Daoy (cell line): ENCODE measurements at places on chromosomes 4 and X. TPM values are rescaled to one million over a fixed set of nuclear protein-coding genes. Genes with fewer than 3 reads are reported as not detected.

Gene HOPX
- total RNA-seq = not detected in 2 replicates

Gene COL4A6
- total RNA-seq = 1.5 and 2.9 TPM in 2 replicates

Gene FGF5
- total RNA-seq = 0.23 and 0.42 TPM in 2 replicates

DNA sequence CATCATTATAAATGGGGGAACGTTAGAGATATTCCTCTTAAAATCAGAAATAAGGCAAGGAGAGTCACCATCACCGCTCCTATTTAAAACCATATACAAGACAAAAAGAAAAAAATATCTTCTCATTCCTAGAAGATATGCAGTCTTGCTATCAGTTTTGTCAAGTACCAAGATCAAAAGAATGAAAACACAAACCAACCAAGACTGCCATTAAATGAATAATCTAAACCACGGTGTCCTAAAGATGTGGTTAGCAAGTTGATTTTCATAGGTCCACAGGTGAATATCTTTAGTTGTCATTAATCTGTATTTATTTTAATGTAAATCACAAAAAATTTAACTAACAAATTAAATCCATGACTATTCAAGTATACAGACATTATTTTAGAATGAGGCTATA, 39.3 kb downstream of the SCFD2 start:
- DNase-seq = no peak

DNA sequence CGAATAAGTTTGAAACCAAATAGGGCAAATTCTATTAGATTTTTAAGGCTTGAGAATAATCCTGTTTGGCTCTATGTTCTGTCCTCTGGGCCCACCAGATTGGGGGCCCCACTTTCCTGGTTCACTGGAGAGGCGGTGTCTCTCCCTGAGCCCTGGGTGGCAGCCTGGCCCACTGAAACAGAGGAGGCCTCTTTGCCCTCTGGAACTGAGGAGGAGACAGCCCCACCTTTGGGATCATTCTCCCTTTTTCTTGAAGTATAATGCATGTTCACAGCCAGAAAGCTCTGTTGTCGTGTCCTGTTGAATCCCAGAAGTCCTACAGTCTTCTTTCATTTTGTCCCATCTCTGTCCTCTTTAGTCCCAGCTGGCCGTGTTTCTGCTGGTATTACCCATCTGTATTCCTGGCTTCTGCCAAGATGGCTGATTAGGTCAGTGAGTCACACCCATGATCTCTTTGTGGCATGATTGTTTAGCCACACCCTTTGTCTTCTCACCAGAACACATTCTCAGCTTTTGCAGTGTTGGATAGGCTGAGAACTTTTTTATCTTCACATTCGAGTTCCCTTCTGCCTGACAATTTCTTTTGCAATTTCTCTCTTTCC, 8.1 kb upstream of the TBC1D25 start:
- DNase-seq = peak; percentile 76

Gene F8A1
- total RNA-seq = 4.4 and 4.7 TPM in 2 replicates

- DNase-seq = no peak
Observed at GRCh38 chr4:3655963-3656362, 110.2 kb upstream of the ADRA2C start.

DNA sequence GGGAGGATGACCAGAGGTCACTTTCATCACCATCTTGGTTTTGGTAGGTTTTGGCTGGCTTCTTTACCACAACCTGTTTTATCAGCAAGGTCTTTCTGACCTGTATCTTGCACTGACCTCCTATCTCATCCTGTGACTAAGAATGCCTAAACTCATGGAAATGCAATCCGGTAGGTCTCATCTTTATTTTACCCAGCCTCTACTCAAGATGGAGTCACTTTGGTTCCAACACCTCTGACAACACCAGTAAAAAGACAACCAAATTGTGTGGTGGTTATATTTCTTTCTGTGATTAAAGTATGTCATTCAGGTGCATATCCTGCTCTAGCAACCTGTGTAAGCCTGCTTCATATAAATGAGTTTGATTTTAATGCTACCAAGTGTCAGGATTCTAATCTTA, 636.7 kb downstream of the PCDH7 start:
- no peak for DNase-seq

Gene TADA2B
- total RNA-seq = 7.3 and 9.6 TPM in 2 replicates

DNA sequence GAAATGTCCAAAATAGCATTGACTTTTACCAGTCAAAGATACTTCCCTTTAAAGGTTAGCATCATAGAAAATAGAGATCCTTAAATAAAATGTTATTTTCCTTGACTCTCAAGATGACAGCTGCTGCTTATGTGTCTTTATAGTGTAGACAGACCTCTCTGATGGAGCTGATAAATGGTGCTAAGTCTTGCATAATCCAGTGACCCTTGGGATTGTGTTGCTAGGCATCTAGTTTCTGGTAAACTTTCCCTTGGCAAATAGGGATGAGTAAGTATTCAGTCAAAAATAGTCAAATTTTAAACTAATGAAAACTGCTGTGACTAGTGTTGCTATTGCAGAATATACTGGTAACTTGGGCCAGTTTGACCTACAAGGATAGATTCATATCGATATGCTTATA, 53.6 kb downstream of the MBNL3 start:
- no peak for DNase-seq

- DNase-seq = no peak
Observed at GRCh38 chrX:40148385-40149285, 50.9 kb upstream of the BCOR start.

Gene NLGN4X
- 0.11 TPM in 1 of 2 replicates, not detected in the other for total RNA-seq

- DNase-seq = no peak
Observed at GRCh38 chr4:7361280-7361895, 73.3 kb downstream of the PSAPL1 start.

DNA sequence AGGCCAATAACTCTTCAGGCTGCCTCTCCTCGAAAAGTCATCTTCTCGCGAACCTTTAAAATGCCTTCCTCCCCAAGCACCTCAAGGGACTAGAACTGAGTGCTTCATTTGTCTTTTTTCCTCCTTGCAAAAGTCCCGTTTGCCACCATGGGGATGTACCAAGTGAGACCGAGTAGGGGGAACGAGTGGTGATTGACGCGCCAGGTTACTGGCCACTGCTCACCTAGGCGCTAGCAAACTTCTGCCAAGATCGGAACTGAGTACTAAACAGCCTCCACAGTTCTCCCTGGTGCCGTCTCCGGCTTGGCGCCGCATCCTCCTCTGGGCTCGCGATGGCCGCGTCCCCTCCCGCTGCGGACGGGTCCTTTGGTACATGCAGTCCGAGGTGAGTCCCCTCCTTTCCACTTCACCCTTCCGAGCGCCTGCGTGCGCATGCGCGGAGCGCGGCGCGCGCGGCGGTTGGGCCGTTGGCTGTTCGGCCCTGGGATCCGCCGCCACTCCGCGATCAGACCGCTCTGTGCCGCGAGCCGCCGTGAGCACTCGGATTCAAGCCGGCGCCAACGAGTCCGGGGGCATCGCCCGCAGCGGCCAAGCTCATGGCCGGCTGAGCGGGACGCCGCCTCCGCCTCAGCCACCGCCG, at the start of gene CDK16:
Gene CDK16 (plus strand): TSS at position 402 of the 640 bp plus-strand sequence. CDS start 4,877 bp downstream, outside the sequence.
- peak; percentile 81 for DNase-seq

DNA sequence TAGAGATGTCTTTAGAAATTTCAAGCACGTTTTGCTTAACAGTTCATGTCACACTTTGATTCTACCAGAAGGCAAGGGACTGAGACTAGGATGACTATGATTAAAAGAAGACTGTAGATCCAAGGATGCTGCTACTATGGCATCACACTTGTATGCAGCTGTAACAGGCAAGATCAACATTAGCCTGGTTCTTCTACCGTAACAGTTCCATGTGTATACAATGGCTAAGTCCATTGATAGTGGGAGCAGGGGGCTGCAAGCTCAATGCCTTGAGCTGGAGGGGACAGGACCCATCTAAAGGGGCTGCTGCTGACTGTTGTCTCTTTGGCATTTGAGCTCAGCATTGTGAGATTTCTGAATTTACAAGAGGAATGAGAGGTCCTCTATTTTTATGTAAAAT, 212.0 kb downstream of the APBB2 start:
- no peak for DNase-seq

GRCh38 chrX:137926090-137926489, 360.2 kb downstream of the ZIC3 start:
- DNase-seq = peak; percentile 9

GRCh38 chrX:131778269-131779218, 234.7 kb downstream of the OR13H1 start:
- no peak for DNase-seq

DNA sequence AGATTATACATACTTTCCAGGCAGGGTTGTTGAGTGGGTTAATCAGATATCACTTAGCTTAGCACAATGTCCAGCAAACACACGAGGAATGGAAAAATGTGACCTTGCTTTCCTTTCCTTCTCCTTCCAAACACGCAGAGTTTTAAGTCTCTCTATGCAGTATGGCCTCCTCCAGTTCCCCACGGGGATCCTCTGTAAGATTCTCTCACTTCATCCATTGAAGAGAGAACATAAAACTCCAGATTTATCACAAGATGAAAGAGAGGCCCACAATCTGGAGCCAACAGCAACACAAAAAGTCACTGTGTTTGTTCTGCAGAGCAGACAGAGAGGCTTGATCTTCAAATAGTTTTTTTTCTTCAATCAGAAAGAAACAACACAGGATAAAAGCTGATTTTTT, 336.8 kb upstream of the CLNK start:
- DNase-seq = no peak

DNA sequence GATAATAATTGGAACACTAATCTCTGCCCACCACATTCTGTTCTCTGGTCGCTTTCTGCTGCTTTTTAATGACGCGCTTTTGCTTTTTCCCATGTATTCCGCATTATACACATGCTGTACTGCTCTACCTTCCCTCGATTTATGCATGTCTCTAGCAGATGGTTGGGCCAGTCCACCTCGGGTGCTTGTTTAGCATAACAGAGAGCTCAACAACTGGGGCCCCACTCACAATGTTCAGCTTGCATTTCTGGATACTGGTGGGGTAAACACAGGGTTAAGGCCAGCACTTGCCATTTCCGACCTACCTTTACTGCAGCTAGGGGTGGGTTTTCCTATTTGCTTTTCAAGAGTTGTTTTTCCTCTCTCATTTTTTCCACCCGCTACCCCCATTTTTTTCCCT, 255.8 kb downstream of the SOX3 start:
- no peak for DNase-seq

- no peak for DNase-seq
Observed at GRCh38 chrX:154030715-154031305, 11.1 kb upstream of the IRAK1 start.

Gene C4orf54
- total RNA-seq = 0.17 TPM in 1 of 2 replicates, not detected in the other

Gene FHIP1A
- 1.9 and 2.1 TPM in 2 replicates for total RNA-seq

GRCh38 chrX:63746278-63746677, 38.7 kb downstream of the ARHGEF9 start:
- DNase-seq = no peak

Gene ARSJ
- 11.0 and 12.2 TPM in 2 replicates for total RNA-seq

- no peak for DNase-seq
Observed at GRCh38 chrX:29555465-29556091, 659.8 kb upstream of the MAGEB2 start.

GRCh38 chr4:36551697-36552214, 270.3 kb downstream of the DTHD1 start:
- no peak for DNase-seq

Gene BEX5
- 2.1 and 6.5 TPM in 2 replicates for total RNA-seq

- DNase-seq = no peak
Observed at GRCh38 chr4:63049726-63050125, 1359.5 kb downstream of the TECRL start.

GRCh38 chr4:98905839-98906238, 23.1 kb downstream of the EIF4E start:
- no peak for DNase-seq

DNA sequence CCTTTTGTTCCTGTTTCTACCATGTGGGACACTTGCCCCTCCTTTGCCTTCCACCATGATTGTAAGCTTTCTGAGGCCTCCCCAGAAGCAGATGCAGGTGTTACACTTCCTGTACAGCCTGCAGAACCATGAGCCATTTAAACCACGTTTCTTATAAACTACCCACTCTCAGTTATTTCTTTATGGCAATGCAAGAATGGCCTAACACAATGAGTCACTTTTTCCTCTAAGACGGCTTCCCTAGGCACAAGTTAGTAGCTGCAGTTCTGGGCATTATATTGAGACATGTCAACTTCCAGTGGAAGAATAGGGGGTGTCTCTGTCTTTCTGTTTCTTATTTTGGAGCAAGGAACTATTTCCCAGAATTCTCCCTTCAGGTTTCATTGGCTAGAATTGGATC, 32.9 kb upstream of the DIPK2B start:
- no peak for DNase-seq

GRCh38 chr4:83240379-83240875, 44.2 kb downstream of the COQ2 start:
- no peak for DNase-seq

GRCh38 chr4:33060674-33061542, 2340.7 kb downstream of the PCDH7 start:
- DNase-seq = peak; percentile 19

DNA sequence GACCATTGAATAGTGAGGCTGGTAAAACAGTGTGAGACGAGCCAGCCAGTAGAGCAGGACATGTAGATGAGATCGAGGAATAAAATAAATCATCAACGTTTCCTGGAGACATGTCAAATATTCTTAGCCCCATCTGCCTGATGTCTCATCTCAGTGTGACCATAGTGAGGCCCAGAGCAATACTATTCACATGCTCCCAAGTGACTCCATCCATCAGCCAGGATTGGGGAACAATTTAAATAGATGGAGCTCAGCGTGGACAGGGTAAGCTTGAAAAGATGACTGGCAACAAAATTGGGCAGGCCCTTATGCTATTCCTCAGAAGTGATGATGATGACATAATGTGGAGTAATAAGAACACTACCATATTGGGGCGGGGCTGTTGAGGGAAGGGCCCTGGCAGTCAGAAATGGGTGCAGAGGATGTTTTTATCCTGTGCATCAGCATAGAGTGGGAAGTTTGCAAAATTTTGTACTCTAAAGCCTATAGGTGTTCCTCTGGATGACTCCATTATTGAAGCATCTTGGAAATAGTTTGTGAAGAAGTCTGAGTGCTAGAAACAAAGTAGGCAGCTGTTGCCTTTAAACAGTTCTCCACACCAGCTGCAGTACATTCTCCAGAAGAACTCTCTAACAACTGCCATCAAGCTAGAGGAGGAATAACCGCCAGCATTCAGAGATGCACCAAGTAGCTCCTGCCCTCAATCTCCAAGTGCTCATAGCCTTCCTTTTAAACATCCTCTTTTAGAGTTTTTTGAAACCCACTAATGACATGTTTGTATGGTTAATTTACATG, 333.0 kb downstream of the DCHS2 start:
- no peak for DNase-seq

DNA sequence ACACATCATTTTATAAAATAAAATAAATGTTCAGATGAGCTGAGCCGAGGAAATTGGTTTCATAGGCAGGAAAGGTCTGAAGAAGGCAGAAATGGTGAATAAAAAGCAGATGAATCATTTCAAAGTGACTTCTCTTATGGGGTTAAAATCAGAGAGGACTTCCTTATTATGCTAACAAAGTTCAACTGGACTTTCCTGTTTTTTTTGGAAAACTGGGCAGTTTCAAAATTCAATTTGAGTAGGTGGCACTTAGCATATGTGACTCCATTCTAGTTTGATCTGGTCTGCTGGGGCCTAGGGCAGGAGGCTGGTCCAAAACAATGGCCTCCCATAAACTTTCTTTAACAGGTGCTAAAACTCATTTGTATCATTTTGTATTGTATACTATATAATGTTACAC, 1794.9 kb upstream of the TENM3 start:
- no peak for DNase-seq

Gene STK32B
- total RNA-seq = 14.7 and 17.4 TPM in 2 replicates

- DNase-seq = no peak
Observed at GRCh38 chrX:17738737-17739535, 1.6 kb downstream of the SCML1 start.
